ENCODE measurements at places on chromosomes 11 and 22.

- DNase-seq, result no peak
Measured at GRCh38 chr11:116598036-116598435, 174.8 kb downstream of the BUD13 start.

- no peak for DNase-seq
Measured at GRCh38 chr11:102192349-102193066, 82.3 kb downstream of the YAP1 start.

- no peak for DNase-seq
Measured at GRCh38 chr11:130979386-130979972, 63.2 kb upstream of the SNX19 start.

- no peak for DNase-seq
Measured at GRCh38 chr22:22721681-22722354, 77.4 kb downstream of the GGTLC2 start.

DNA sequence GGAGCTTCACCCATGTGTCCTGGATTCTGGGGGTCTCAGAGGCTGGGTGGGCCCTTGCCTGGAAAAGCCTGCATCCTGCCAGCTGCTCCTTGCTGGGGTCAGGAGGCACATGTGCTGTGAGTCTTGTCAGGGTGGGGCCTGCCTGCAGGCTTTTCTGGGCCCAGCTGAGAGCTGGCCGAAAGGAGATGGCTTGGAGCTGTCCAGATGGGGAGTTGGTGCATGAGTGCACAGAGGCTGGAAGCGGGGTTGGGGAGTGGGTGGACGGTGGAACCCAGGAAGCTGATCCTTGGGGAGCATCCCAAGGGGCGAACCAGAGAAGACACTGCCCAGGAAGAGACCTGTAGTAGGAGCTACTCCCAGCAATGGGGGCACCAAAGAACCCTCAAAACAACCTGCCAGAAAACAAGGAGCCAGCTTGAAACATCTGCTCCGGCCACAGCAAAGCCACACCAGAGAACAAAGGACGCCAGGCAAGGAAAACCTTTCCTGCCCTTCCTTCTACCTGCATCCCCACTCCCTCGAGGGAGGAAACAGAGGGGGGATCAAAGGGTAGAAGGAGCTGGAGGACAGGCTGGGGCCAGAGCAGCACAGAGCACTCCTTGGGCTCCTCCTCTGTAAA is 8.2 kb upstream of the KCTD17 start:
- DNase-seq, result no peak

DNA sequence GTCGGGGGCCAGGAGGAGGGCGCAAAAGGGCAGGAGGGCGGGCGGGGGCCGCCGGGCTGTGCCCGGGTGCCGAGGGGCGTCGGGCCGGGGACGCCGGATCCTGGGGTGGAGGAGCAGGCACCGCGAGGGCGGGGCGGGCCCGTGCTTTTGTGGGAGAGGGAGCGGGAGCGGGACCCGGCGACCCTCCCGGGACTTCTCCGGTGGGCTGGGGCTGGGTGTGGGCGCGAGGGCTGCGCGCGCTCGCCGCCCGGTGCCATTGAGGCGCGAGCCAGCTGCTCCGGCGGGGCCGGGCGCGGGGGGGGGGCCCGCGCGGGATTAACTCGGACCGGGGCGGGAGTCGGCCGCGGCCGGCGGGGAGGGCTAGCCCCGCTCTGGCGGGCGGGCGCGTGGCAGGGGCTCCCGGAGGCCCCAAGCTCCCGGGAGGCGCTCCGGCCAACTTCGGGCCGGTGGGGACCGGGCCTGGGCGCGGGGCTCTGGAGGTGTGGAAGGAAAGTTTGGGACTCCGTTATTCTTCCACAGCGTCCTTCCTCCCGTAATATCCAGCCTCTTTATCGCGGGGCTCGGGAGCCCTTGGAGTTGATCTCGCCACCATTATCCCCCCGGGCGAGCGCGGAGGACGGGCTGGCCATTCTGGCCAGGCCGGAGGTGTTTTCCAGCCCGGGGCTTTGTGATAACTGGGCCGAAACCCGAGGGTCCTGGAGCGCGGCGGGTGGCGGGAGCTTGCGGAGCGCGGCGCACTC is 936 bp downstream of the CECR2 start:
- DNase-seq, result no peak

DNA sequence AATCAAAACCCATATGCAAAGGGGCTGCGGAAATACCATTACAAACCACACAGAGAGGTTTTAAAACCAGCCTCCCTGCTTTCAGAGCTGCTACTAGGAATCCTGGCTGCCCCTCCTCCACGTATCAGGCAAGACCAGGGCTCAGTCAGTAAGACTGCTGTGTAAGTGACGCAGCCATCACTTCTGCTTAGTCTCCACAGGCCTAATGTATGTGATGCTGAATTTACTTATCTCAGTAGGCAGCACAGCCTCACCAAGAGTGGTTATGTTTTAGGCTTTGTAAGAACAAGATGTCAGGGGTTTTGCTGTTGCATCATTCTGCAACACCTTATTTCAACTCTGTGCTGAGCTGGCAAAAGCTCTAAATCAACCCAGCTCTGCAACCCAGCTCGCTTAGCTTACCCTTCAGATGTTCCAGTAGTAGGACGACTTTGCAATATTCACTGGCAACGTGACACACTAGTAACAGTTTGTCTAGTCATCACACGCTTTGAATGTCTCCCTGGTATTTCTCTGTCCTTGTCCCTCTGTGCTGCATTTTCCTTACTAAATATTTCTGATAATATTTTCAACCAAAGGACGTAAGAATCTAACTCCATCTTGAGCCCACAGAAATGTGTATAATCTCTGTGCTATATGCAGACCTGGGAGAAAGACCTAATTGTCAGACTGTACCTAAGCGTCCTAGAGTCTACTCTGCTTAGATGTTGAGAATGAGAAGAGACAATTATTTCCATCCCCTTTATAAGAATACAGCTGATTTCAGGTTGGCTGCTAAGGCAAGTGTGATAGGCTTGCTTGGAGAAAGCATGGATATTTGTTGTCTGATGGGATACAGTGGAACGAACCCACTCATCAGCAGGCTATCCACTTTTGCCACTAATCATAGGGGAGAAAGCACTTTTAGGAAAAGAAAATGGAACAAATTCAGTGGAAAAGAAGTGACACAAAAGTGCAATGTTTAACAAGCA is 72.2 kb downstream of the LARGE2 start:
- no peak for DNase-seq

DNA sequence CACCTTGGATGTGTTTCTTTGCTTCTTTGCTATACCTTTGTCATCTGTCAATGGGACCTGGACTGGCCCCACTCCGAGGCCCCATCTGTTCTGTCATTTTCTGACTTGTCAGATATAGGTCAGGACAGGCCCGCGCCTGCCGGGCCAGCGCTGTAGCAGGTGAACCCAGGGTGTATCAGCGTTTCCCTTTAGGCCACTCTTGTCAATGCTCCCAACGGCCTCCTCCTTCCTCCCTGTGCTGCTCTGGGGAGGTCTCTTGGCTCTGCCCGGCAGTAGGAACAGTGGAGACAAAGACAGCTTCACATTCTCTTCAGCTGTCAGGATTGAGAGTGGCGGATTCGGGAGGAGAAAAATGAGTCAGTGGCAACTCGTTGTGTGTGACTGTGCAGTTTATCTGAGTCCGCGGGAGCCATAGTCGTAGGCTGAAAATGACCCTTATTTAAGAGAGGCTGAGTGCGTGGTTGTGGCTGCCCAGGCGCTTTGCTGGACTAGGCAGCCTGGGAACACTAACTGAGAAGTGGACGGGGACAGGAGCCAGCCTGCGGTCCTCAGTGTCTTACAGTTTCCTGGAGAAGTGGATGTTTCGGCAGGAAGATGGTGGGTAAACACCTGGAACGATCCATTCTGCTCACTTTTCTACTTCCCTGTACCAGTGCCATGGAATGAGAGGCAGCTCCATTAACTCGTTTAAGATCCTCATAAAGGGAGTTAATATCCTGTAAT is 102.3 kb downstream of the PRR5L start:
- no peak for DNase-seq

- no peak for DNase-seq
Measured at GRCh38 chr11:111119751-111120150, 125.8 kb upstream of the POU2AF2 start.
